ENCODE measurements at places on chromosomes 3 and 15. TPM values are rescaled to one million over a fixed set of nuclear protein-coding genes. Genes with fewer than 3 reads are reported as not detected.

The POMGNT2 gene
- total RNA-seq: 23.0 TPM

The CCDC39 gene
- not detected for total RNA-seq

The LRRIQ4 gene
- not detected for total RNA-seq

The LRRK1 gene
- total RNA-seq: 2.7 TPM

The SKOR1 gene
- total RNA-seq: not detected

The NMB gene
- 3.9 TPM for total RNA-seq

The CSPG4 gene
- total RNA-seq: 7.8 TPM

The HRG gene
- not detected for total RNA-seq

The CHST2 gene
- 1.9 TPM for total RNA-seq

The SKIC8 gene
- 30.0 TPM for total RNA-seq

The CAMK2N2 gene
- not detected for total RNA-seq

The GOLGA6D gene
- total RNA-seq: not detected

The MBD4 gene
- 20.2 TPM for total RNA-seq

The HACD3 gene
- total RNA-seq: 10.5 TPM

The KNL1 gene
- 0.54 TPM for total RNA-seq

The LSG1 gene
- total RNA-seq: 20.9 TPM

The NR2E3 gene
- not detected for total RNA-seq

The ARPP21 gene
- total RNA-seq: not detected

The CADPS gene
- total RNA-seq: 10.4 TPM

The SLC15A2 gene
- total RNA-seq: 3.9 TPM

The ADAMTS17 gene
- total RNA-seq: 1.4 TPM

The IDH2 gene
- 1,173 TPM for total RNA-seq

The LMAN1L gene
- 21.9 TPM for total RNA-seq

The CNTN6 gene
- not detected for total RNA-seq

The ZPLD1 gene
- not detected for total RNA-seq

The RPS17 gene
- 867 TPM for total RNA-seq

The CTXND1 gene
- total RNA-seq: 1.7 TPM

The WDR93 gene
- not detected for total RNA-seq

The TAGLN3 gene
- total RNA-seq: not detected

The SLC6A6 gene
- 14.3 TPM for total RNA-seq

The NEO1 gene
- total RNA-seq: 13.4 TPM

The GUCA1C gene
- total RNA-seq: not detected

The SNX22 gene
- total RNA-seq: 7.4 TPM

The EIF2A gene
- 68.9 TPM for total RNA-seq

The SI gene
- total RNA-seq: not detected

The RASGRF1 gene
- total RNA-seq: not detected

The NUP210 gene
- 3.5 TPM for total RNA-seq

The CDV3 gene
- total RNA-seq: 146 TPM
